ENCODE measurements at places on chromosomes 13 and 19.

DNA sequence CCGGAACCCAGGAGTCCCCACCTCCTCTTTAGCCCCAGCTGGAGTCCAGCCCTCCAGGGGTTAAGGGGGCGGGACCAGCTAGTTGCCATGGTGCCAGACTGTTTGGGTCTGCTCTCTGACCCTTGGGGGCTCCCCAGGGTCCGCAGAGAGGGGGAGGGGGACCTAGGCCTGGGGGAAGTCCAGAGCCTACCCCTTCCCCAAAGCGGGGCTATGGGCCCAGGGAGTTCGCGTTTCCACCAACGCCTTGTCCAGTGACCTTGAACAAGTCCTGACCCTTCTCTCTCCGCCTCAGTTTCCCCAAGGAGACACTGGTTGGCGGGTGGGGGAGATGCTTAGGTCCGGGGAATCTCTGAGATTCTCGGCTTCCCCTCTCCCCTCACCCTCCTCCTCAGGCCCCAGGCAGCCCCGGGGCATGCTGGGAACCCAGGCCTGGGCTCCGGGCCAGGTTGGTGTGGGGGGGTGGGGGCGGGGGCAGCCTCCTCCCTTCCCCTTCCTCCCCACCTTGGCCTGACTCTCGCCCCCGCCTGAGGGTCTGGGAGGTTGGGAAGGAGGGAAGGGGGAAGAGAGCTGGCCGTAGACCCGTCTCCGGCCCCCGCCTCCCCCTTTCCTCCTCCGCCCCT lies 2.6 kb upstream of the SPACA6 start:
- peak; percentile 72 for DNase-seq

GRCh38 chr19:13972368-13973155 lies 20.3 kb downstream of the DCAF15 start:
- no peak for DNase-seq

DNA sequence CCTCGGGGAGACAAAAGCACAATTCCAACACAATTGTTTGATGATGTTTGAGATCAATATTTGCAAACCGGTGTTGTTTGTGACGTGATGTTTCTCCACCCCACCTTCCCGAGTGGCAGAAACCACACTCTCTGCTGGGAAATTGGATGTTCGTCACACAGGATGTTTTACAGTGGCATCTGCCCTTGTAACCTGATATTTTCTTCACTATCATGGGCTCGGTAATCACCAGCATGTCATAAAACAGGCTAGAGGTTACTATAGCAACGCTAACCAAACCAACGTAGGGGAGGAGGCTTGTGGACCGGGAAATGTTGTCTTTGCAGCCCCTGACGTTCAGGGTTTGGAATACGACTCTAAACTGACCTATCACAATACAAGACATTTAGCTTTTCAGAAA lies 454.5 kb downstream of the IRS2 start:
- DNase-seq = no peak

- no peak for DNase-seq
These were observed 57.6 kb upstream of the MEDAG start for GRCh38 chr13:30848332-30849027.

DNA sequence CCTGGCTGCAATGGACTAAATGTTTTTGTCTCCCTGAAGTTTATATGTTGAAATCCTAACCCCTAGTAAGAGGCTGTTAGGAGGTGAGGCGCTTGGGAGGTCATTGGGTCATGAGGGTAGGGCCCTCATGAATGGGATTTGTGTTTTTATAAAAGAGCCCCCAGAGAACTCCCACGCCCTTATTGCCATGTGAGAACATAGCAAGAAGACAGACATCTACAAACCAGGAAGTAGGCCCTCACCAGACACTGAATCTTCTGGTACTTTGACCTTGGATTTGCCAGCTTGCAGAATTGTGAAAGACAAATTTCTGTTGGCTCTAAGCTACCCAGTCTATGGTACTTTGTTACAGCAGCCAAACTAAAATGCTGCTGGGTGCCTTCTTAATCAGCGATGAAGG lies 96.1 kb upstream of the SPATA13 start:
- DNase-seq = no peak

- DNase-seq = peak; percentile 65
These were observed 5.3 kb downstream of the ABCA7 start for GRCh38 chr19:1045247-1045603.

- DNase-seq = no peak
These were observed at the start of gene CD177 for GRCh38 chr19:43353606-43354304. CD177 (plus strand) TSS chr19:43353686; CDS start chr19:43353715, 29 bp downstream.

DNA sequence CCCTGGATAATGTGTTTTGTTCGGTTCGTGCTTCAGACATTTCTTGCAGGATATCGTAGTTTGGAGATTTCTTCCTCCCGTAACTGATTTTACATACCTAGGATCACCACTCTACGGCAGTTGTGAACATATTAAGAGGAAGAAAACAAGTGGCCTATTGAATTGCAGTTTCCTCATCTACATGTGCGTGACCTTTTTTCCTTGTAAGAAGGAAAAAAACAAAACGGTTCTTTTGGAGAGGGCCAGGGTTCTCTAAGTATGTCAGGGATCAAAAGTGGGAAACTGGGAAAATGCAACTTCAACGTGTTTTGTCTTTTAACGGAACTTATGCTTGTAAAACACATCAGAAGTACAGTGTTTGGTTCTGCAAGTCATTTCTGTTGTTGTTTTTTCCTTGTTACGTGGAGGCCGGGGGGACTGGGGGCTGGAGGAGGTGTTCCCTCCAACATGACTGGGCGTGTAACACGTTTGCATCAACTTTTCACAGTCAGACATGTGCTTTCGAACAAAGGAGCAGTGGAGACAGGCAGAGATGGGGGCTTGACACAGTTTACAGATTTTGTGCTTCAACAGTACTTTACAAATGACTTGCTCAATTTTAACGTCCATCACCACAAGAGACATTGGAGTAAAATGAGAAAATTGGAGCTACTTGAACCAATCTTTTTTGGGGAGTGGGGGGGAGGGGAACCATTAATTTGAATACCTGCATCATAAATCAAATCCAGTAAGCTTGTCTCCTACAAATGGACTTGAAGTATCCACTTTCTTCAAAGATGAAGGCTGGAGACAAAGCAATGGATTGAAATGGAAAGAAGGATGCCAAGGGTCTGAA lies 3.8 kb downstream of the ZC3H4 start:
- DNase-seq = peak; percentile 68

GRCh38 chr19:51368366-51369282 lies at the start of gene CLDND2:
CLDND2 (minus strand) TSS chr19:51369003; CDS start chr19:51368577, 426 bp downstream.
- DNase-seq = peak; percentile 59

- DNase-seq = no peak
These were observed 792.1 kb upstream of the SPRY2 start for GRCh38 chr13:81133066-81133465.

GRCh38 chr13:96248103-96248502 lies 158.2 kb downstream of the HS6ST3 start:
- DNase-seq = no peak

Data from hematopoietic multipotent progenitor cell (in vitro differentiated cells).